ENCODE measurements at places on chromosomes 7 and 10. TPM values are rescaled to one million over a fixed set of nuclear protein-coding genes. Genes with fewer than 3 reads are reported as not detected.

The PEX1 gene
- 59.7 TPM for total RNA-seq

GRCh38 chr10:103800789-103801540 lies 54.4 kb downstream of the SH3PXD2A start:
- no peak for DNase-seq

The ACBD7 gene
- 12.2 TPM for total RNA-seq

- no peak for DNase-seq
Measured at GRCh38 chr10:129883029-129883428, 81.0 kb downstream of the EBF3 start.

The HK1 gene
- total RNA-seq: 27.9 TPM

DNA sequence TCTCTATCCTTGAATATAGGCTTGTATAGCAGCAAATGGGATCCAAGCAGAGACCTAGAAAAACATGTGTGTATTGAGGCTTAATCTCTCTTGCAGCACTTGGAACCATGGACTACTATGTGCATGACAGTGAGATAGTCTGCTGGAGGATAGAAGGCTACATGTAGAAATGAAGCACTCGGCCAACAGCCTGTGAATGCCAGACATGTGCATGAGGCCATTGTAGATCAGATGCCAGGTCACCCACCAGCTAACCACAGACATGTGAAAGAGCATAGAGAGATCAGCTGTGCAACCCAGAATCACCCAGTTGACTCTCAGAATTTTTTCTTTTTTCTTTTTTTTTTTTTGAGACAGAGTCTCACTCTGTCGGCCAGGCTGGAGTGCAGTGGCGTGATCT lies 90.9 kb downstream of the NT5C2 start:
- no peak for DNase-seq

GRCh38 chr10:43372765-43373361 lies 1.4 kb downstream of the FXYD4 start:
- DNase-seq: no peak

The ZNHIT1 gene
- 40.7 TPM for total RNA-seq

All from uterus (tissue), 4 donors.